Tibial nerve (tissue), 4 donors: ENCODE measurements at places on chromosomes 2 and 18. TPM values are rescaled to one million over a fixed set of nuclear protein-coding genes. Genes with fewer than 3 reads are reported as not detected.

TXNDC2 gene
- total RNA-seq, result not detected

OTOF gene
- not detected for total RNA-seq

ITPRIPL1 gene
- total RNA-seq, result 2.5 TPM

RBM43 gene
- 13.3 TPM for total RNA-seq

CNGA3 gene
- not detected for total RNA-seq

HOXD13 gene
- not detected for total RNA-seq

LRATD1 gene
- 5.7 TPM for total RNA-seq

PLB1 gene
- 7.1 TPM for total RNA-seq

SFTPB gene
- not detected for total RNA-seq

CD207 gene
- not detected for total RNA-seq

LIMS3 gene
- 2.1 TPM for total RNA-seq

DNA sequence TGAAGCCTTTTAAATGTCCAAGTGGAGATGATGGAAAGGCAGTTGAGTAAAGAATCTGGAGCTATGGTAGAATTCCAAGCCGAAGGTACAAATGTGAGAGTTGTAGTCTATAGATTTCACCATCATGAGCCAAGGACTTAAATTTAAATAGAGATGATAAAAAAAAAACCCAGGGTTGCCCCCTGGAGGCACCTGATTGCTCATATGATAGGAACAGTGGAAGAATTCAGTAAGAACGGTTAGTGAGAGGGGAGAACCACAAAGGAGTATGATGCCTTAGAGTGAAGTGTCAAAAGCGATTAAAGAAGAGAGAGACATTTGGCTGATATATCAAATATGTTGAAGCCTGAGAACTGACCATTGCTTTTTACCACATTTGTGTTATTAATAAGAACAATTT is 11.9 kb downstream of the NYAP2 start:
- DNase-seq, result no peak

GRCh38 chr2:173981520-173981919 is 16.3 kb upstream of the SP3 start:
- DNase-seq, result no peak

GRCh38 chr2:194260185-194260584 is 1396.8 kb upstream of the SLC39A10 start:
- DNase-seq, result no peak

DNA sequence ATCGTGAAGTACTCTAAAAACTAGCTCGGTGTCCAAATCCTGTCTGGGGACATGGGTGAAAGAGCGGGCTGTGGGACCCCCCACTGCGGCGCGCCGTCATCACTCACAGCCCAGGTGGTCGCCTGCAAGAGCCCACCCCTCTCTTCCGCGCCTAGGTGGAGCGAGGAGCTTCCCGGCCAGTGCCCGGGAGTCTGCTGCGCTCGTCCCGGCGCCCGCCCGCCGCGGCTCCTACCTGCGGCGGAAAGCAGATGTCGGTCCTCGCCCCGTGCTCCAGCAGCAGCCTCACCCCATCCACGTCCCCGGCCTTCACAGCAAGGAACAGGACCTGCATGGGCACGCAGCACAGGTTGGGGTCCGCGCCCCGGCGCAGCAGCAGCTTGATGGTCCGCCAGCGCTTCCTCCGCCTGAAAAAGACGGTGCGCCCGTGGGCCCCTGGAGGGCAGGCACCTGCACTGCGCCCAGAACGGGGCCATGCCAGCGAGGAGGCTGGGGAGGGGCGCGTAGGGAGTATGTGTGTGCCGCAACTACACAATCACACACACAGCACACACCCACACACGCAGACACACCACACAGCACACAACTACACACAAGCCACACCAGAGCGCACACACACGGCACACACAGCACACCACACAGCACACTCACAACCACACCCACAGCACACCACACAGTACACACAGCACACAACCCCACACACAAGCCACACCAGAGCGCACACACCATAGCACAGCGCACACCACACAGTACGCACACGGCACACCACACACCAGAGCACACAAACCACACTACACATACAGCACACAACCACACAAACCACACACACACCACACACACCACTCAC is 37.4 kb downstream of the ANKMY1 start:
- no peak for DNase-seq

DNA sequence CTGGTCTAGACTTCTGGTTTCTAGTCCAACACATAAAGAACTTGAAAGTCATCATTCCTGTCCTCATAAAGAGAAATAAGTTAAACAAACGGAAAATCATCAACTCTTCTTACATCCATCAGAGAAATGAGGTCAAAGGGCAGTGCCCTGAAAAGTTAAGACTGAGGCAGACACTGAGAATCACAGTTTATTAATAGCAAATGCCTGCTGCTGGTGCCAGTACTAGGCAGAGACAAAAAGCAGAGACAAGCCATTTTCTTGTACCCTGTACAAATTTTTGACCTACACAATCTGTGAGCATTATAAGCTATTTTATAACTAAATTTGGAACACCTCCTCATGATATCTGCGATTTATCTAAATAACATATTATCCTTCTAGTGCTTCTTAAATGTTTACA is 36.8 kb downstream of the ATF2 start:
- DNase-seq, result no peak

DNA sequence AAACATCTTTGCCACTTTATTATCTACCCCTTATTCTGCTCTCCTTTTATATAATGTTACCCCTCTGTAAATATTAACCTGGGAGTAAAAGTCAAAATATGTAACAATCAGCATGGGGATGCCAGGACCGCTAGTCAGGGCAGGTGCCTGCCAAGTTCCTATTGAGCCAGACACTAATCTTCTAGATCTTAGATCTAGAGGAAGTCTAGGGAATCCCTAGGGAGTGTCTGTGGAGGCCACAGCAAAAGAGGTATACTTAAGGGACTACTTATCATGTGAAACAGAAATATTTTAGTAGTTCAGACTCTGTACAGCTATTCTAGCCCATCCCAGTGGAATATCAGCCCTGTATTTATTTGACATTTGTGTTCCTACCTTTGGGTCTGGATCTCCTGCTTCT is 600.8 kb upstream of the CDH2 start:
- no peak for DNase-seq

GRCh38 chr2:100286318-100286717 is 36.0 kb downstream of the LONRF2 start:
- no peak for DNase-seq

GRCh38 chr2:238346544-238346943 is 26.2 kb downstream of the TRAF3IP1 start:
- DNase-seq, result no peak
